ENCODE measurements at places on chromosomes 3 and 15.

DNA sequence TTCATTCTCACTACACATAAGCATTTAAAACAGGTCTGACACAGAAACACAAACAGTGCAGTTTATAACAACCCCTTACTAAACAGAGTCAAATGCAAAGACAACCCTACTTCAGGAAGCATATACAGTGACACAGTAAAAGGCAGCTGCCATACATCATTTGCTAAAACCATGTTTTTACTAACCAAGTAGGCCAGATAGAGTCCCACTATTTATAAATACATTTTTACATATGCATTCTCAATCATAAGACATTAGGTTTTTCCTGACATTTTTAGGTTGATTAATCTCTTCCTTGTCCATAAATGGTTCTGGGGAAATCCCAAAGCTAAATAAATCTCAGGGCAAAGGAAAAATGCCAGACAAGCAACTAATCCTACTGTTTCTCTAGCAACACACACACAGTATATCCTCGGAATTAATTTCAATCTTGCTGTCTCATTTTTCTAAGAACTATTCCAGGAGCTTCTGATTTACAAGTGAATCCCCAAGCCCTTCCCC is 39.0 kb downstream of the CHAC1 start:
- no peak for DNase-seq

DNA sequence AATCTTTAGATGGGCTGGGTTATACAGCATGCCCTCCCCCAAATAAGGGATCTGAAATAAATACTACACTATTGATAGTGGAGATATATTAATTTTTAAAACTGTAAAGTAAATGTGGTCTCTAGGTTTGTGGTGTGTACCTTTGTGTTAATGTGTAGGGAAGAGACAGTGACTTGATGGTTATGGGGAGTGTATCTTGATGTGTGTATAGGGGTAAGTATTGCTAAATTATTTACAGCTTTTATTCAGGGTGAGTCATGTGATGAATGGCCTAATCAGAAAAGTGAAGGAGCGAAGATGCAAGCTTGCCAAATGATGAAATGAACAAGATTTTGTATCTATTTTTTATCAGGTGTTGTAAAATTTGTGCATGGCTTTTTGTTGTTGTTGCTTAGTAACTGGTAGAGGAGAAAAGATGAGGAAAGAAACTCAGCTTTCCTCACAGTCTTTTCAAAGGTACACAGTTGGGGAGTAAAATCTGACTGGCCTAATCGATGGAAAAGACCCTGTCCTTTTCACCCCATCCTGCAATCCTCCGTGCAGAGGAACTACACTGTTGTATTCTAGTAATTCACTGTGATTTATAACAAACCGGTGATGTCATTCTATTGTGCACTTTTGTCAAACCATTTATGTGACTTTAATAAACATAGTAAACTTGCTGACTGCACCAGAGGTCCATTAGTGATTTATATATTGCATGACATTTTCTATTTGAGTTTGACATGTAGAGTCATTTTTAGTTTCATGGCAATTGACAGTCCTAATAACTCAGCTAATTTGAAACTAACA is 17.7 kb downstream of the FEM1B start:
- DNase-seq = no peak

- no peak for DNase-seq
These were observed 98.2 kb downstream of the TMEM108 start for GRCh38 chr3:133136114-133137041.

DNA sequence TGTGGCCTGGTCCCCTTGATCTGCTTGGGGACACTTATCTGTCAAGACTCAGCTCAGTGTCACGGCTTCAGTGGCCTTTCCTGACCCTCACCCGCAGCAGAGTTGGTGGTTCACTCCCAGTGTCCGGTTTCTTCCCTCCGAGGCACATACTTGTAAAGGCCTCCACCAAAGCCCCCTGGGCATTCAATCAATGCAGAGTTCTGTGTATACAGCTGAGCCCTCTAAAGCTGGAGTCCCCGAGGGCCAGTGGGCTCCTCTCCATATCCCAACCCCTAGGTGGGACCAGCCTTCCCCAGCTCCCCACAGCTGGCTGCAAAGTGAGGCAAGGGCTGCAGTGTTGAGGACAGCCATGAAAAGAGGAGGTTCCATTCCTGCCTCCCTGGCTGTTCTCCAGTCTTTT is 70.9 kb upstream of the RGMA start:
- no peak for DNase-seq

GRCh38 chr15:54212635-54213034 is 234.4 kb downstream of the UNC13C start:
- no peak for DNase-seq

DNA sequence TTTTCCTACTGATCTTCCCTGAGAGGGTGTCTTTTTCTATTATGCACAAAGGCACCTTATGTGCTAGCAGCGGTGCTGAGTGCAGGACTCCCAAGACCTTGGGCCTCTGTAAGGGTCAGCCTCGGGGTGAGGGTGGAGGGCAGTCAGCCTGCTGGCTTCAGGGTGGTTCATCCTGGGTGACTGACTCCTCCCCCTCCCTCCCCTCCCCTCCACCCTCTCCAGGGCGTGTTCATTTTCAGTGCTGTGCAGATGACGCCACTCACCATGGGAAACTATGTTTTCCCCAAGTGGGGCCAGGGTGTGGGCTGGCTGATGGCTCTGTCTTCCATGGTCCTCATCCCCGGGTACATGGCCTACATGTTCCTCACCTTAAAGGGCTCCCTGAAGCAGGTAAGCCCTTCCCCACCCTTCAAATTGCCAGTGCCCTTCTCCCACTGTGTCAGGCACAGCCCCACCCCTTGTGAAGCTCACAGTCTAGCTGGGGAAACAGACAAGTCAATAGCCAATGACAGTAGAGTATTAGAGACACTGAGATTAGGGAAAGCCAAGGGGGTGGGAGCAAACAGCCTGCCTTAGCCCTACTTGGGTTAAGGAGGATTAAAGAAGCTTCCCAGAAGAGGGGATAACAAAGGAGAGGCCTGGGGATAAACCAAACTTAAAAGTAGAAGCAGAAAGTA is 41.9 kb downstream of the SLC6A1 start:
- DNase-seq = no peak

DNA sequence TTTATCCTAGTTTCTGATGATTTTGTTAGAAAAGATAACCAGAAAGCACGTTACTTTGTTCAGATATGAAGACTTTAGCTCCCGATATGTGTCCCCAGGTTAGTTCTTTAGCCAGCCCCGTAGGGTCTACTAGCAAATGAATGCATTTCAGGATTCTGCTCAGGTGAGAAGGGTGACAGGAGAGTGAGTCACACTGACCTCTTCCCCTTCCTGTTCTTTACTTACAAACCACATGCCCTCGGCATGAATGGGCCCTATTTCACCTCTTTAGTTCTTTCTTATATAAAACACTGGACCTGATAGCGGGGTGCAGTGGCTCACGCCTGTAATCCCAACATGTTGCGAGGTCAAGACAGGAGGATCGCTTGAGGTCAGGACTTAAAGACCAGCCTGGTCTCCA is 98.4 kb downstream of the SLC49A4 start:
- no peak for DNase-seq

DNA sequence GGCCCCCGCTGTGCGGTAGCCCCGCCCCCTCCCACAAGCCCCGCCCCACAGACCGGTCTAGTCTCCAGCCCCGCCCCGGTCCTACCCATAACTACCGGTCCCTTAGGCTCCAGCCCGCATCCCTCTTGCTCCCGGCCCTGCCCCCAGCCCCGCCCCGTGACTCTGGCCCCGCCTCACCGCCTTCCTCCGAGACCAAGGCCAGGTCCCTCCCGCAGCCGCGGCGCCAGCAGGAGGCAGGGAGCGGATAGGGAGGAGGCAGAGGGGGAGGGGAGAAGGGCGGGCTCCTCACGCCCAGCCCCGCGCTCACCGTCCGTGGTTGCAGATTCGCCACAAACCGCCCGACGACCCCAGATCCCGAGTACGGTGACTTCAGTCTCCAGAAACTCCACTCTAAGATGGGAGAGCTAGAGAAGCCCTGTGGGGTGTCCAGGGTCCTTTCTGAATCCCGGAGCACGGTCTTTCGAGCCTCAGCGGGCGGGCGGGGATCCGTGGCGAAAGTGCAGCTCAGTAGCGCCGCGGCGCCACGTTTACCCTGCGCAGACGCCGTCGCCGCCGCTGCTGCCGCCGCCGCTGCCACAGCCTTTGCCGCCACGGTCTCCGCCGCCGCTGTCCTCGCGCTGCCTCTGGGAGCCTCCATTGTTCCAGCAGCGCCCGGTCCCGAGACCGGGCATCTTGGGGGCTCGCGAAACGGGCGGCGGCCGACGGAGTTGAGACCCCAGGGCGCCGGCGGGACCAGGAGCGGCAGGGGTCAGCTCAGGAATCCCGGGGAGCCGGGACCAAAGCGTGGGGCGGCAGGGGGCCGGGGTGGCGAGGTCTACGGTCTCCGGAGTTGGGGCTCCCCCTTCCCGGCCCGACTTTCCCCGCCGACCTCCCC is at the start of gene BRPF1:
TSS of gene BRPF1 (plus strand) at position 530 of the 874 bp plus-strand sequence. CDS start 2,406 bp downstream, outside the sequence.
- peak; percentile 49 for DNase-seq

GRCh38 chr3:38599886-38600285 is 49.6 kb downstream of the SCN5A start:
- no peak for DNase-seq

DNA sequence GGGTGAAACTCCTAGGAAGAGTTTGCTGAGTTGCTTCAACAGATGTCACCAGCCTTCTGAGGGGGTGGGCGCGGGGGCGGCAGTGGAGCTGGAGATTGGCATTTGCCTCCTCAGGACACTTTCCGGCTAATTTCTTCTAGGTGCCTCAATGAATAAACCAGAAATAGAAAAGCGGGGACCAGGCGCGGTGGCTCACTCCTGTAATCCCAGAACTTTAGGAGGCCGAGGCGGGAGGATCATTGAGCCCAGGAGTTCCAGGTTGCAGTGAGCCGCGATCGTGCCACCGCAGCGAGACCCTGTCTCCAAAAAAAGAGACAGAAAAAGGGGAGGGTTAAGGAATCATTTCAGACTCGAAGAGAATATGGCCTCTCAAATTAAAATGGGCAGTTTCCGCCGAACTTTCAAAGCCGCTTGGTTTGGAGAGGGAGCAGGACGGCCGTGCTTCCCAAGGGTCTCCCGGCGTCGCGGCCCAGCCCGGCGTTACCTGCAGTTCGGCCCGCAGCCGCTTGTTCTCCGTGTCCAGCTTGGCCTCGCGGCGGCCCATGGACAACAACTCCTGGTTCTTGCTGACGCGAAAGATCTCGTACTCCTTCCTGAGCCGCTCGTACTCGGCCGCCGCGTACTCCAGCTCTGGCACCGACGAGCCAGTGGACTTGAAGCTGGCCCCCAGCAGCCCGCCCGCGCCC is 587 bp downstream of the NPHP3 start:
- no peak for DNase-seq

DNA sequence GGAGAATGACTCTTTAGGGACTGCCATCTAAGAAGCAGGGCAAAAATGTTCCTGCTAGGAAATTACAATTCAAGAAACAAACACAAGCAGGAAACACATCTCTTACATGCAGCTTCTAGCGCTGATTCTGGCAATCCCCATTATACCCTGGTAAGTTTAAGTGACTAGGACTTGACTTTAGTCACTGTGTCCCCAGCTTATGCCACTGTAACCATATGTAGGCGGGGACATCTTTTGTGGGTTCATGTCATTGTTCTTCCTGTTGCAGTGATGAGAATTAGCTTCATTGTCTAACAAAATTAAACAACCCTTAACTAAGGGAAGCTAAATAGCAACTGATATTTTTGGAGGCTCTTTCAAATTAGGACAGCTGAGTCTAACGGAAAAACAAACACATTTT is 17.9 kb upstream of the FAM81A start:
- DNase-seq = no peak

GRCh38 chr15:55016225-55016624 is 180.5 kb downstream of the RSL24D1 start:
- no peak for DNase-seq

GRCh38 chr3:16130066-16130465 is 44.4 kb upstream of the GALNT15 start:
- DNase-seq = no peak

- no peak for DNase-seq
These were observed 329.8 kb upstream of the NAALADL2 start for GRCh38 chr3:174529298-174529697.

GRCh38 chr3:155202626-155203025 is 90.9 kb downstream of the STRIT1 start:
- DNase-seq = no peak

- DNase-seq = no peak
These were observed 19.3 kb downstream of the CCNB2 start for GRCh38 chr15:59124261-59124660.

Data from cortex of kidney (tissue), 1 donor.